ENCODE measurements at places on chromosomes 7 and 10. TPM values are rescaled to one million over a fixed set of nuclear protein-coding genes. Genes with fewer than 3 reads are reported as not detected.

DNA sequence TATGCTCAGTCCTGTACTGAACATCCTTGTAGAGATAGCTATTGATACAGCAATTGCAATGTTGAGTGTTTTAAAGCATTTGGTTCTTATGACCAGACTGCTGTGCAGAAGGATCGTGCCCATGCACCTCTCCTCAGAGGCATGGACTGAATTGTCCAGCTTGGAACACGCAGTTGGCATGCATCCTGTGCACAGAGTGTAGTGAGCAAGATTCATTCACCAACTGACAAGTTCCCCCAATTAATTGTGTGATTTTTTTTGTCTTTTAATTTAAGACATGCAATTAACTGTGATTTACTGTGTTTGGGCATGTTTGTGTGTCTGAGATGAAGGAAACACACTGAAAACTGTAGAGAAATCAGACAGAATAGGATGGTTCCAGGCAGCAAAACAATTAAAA is 323.7 kb downstream of the CDK14 start:
- DNase-seq = no peak

- DNase-seq = peak; percentile 98
Measured at GRCh38 chr10:21497177-21497807, 28.2 kb downstream of the SKIDA1 start.

DNA sequence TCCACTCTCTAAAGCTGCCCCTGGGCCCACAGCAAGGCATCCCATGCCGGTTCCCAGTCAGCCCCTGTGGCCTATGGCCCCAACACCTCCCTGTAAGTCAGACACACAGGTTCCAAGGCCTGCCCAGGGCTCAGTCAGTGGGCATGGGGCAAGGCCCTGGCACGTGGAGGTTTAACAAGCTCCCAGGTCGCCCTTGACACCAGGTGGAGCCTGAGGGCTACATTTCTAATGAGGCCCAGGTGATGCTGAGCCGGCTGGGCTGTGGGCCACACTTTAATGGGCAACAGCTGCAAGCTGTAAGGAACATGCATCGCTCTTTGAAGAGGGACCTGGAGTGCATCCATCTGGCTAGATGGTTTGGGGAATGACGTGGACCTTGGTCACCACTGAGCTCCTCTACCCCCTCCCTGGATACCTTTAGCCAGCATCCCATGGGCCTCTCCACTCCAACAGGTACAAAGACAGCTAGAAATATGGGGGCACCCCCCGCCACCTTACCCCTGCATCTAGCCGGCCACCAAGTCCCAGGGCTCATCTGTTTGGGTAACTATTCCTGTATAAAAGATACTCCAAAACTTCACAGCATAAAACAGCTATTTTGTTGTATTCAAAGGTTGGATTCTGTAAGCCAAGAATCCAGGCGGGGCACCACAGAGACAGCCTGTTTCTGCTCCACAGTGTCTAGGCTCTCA is 122.5 kb downstream of the OAT start:
- DNase-seq = no peak

DNA sequence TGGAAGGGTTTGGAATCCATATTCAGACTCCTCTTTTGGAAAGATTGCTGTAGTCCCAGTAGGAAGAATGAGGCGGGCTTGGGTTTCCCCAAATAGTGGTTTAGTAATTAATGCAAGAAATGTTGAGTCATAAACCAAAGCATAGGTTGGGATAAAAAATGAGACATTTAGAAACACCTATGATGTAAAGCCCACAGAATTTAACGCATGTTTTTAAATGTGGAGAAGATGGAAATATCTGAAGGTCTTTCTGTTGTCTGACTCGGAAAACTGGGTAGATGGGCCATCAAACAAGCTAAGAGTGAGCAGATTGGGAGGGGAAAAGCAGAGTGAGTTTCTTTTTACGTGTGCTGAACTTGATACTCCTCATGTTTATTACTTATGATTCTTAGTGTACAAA is 62.2 kb downstream of the LANCL2 start:
- DNase-seq = no peak

- DNase-seq = peak; percentile 63
Measured at GRCh38 chr10:7410862-7411670, at the start of gene SFMBT2. SFMBT2 (minus strand) TSS chr10:7411034; CDS start chr10:7381898, 29,136 bp downstream.

- DNase-seq = no peak
Measured at GRCh38 chr10:88499569-88500470, 83.3 kb downstream of the RNLS start.

DNA sequence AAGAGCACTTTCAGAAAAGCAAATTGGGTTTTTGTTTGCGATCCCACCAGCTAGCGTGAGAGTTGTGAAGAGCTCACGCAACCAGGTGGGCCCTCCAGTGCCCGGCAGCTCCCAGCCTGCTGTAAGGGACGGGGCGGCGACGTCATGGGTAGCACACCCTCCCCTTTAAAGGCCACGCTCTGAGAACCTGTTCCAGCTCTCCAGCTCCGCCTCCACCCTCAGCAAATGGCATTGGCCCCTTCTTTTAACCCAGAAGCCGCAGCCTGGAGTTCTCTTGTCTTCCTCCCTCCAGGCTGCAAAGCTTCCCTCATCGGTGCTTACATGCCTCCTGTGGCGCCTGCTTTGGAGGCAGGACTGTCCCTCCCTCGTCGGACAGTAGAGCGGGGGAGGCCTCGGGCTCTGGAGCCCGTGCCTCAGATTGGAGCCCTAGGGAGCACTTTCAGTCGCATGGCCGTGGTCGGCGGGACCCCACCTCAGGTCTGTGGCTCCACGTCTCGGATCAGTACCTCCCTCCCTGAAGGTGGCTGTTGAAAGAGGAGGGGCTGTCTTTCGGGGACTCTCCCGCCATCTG is 32.9 kb downstream of the WIPI2 start:
- peak; percentile 48 for DNase-seq

TMEM72 gene
- not detected for total RNA-seq

Data from right cardiac atrium (tissue), 5 donors.